Jurkat, Clone E6-1 (cell line): ENCODE measurements at places on chromosomes 4 and X.
A peak's percentile ranks its signal among the peaks of the same experiment; 100 is the strongest.

DNA sequence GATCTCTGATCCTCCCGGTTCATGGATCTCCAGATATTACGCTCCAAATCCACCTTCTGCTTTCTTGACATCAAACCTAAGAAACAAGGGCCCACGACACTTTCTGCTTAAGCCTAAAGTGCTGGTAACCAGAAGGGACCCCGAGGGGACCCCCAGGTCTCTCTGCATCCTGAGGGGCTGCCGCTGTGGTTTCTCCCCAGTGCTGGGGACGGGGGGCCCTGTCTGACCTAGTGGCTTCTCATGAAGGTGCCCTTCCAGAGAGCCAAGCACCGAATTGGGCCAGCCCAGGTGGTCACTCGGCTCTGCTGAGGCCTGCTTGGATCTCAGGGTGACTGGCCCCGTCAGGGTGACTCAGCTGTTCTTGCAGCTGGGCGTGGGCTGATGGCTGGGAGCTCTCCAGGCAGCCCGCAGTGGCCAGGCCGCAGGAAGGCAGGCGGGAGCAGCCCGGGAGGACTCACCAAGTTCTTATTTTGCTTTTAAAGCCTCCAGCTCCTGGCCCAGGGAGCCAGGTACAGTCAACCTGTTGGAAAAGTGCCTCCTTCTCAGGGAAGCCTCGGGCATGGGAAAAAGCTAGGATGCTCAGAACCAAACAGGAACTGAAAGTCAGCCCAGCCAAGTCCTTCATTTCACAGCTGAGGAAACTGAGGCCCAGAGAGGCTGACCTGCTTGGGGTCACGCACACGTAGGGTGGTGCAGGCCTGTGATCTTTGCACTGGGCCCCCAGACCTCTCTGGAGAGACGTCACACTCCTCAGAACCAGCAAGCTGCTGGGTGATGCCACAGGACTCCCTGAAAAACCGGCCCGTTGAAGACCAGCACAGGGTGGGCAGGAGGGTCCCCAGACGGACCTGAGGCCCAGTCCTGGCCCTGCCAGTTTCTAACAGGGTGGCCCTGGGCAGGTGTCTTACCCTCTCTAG is 16.7 kb downstream of the BLOC1S4 start:
- DNase-seq, result no peak

DNA sequence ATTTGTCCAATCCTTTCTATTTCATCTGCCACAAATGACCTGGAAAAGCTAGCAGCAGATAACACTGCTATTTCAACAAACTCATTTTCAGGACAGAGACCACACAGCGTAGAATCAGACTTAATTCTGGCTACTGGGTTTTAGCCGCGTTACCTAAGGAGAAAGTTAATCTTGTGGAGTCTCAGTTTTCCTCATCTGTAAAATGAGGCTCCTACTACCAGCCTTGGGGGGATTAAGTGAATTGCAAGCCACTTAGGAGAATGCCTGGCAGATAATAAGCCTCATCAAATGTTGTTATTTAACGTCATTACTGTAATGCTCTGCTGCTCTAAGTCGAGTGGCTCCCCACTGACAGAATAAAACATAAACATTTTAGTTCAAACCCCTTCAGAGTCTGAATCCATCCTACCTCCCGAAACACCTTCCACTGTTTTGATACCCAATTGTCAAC is 1.4 kb downstream of the CCNI start:
- no peak for DNase-seq

GRCh38 chr4:165604181-165604580 is 225.4 kb downstream of the CPE start:
- DNase-seq, result no peak

DNA sequence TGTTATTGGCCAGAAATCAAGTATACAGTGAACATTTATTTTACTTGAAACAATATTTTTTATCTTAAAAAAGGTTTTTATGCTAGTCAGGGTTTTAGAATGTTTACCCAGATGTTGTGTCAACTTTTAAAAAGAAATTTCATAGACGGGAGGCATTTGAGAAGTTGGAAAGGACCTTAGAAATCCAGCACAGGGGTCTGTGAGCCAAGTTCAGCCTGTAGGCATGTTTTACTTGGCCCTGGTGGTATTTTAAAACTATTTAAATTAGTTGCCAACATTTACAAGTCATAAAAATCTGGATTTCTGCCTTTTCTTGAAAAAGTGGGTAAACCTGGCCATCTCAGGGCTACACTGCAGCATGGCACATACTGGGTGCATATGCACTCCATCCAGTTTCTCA is 25.5 kb upstream of the FHL1 start:
- no peak for DNase-seq

- peak; percentile 45 for DNase-seq
These were observed 226.6 kb downstream of the NSUN7 start for GRCh38 chr4:40976343-40976742.

- DNase-seq, result no peak
These were observed 98.3 kb upstream of the ANKRD50 start for GRCh38 chr4:124810827-124811226.

- DNase-seq, result no peak
These were observed 14.1 kb upstream of the TMEM131L start for GRCh38 chr4:153451911-153452657.
